ENCODE measurements at places on chromosomes 5 and 9.

DNA sequence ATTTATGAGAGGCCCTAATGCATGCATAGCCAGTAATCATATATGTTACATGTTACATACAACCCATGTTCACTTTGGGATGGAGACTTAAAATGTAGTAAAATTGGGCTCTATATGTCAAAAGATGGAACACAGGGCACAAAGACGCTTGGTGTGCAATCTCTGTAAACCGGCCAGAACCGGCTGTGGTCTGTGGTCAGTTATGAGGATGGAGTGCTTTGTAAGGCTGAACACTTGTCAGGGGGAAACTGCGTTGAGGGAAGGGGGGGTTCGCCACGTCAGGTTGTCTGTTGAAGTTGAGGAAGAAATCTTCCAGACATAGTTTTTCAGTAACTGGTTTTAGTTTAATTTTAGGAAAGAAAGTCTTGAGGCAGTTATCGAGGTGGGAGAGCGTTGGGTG, 2.7 kb upstream of the CKMT2 start:
- no peaks in the 10 kb centered on the region for H3K36me3 ChIP-seq
- no peaks in the 10 kb centered on the region for H3K27me3 ChIP-seq
- no peak for DNase-seq
- no peak overlapping the region for H3K4me3 ChIP-seq
- no peak overlapping the region for H3K27ac ChIP-seq
- H3K4me1 ChIP-seq: peaks cover 18% of the 10 kb centered on the region

- no peak overlapping the region for H3K27ac ChIP-seq
- DNase-seq: no peak
- no peaks in the 10 kb centered on the region for H3K36me3 ChIP-seq
These were observed 7.2 kb upstream of the LCN2 start for GRCh38 chr9:128142061-128142460.

DNA sequence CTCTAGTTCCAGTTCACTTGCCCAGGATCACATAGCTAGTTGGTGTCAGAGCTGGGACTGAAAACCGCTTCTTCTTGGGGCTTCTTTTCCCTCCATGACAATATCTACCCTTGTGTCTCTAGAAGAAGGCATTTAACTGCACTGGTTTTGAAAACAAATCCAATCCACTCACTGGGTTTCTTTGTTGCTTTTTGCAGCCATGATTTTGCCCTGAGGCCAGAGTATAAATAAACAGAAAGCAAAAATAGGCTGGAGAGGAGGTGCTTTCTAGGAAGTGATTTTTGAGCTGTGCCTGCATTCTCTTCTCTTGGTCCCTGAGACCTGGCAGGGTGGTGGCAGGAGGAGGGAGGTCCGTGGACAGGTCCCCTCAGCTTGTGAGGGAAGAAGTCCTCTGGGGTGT, 6.9 kb upstream of the TRIO start:
- no peaks in the 10 kb centered on the region for H3K27me3 ChIP-seq
- H3K4me3 ChIP-seq: no peak overlapping the region
- H3K4me1 ChIP-seq: no peaks in the 10 kb centered on the region
- DNase-seq: no peak

DNA sequence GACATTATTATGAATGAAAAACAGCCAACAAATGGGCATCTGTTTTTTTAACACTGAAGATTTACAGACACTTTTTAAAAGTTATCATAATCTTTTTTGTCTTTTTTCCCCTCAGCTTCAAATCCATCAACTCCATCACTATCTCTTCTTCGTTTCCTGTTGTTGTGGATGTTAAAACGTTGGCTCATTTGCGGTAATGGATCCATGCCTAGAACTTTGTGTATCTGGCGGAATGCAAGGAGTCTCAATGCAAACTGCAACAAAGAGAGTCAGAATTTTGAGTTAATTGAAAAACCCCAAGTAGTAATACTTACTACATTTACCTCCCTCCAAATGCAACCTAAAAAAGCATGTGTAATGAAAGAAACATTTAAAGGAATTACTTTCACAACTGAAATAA, 42.9 kb upstream of the MTMR12 start:
- H3K4me3 ChIP-seq: no peak overlapping the region
- no peak for DNase-seq
- H3K27ac ChIP-seq: no peak overlapping the region
- no peaks in the 10 kb centered on the region for H3K36me3 ChIP-seq
- H3K27me3 ChIP-seq: no peaks in the 10 kb centered on the region

- no peaks in the 10 kb centered on the region for H3K27me3 ChIP-seq
- H3K4me1 ChIP-seq: no peaks in the 10 kb centered on the region
- H3K36me3 ChIP-seq: no peaks in the 10 kb centered on the region
- no peak overlapping the region for H3K27ac ChIP-seq
These were observed 222.4 kb downstream of the CACNA1B start for GRCh38 chr9:138099803-138100598.

DNA sequence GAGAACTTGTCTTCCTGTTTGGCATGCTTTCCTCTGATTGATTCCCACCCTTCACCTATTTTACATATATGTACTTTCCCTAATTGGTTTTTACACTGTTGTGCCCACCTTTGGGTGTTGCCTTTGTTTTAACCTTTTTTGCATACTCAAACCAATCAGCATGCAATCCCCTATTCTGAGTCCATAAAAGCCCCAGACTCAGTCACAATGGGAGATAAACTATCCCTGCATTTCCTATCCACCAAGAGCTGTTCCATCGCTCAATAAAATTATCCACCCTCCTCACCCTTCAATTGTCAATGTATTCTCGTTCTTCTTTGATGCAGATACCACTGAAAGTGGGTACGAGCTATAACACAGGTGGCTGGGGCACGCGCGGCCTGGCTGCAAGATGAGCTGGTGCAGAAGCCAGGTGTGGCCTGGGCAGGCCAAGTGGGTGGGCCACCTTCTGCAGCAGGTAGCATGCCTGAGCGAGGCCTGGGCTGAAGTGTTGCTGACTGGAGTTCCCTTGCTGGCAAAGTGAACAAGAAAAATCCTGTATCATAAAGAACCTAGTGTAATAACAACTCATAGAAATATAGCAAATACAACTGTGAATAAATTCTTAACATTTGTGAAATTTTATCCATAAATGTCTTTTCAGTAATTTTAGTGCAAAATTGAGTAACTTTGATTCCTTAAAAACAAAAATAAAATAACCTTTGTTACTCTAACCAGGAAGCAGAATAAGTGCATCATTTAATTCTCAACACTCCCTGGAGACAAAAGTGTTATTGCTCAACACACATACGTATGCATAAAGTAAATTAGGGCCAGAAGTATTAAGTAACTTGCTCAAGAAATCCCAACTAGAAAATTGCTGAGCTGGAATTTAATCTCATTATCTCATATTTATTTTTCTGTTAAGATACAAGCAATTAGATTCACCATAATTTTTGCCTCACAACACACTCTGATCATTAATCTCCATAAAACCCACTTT, 685.3 kb upstream of the EDIL3 start:
- H3K4me1 ChIP-seq: no peaks in the 10 kb centered on the region
- no peak overlapping the region for H3K4me3 ChIP-seq
- no peaks in the 10 kb centered on the region for H3K36me3 ChIP-seq
- H3K27ac ChIP-seq: no peak overlapping the region
- no peaks in the 10 kb centered on the region for H3K27me3 ChIP-seq
- DNase-seq: no peak
